Colonic mucosa (tissue), 4 donors: ENCODE measurements at places on chromosomes 12 and 14. TPM values are rescaled to one million over a fixed set of nuclear protein-coding genes. Genes with fewer than 3 reads are reported as not detected.

The CLEC4D gene
- 0.16 TPM for total RNA-seq

The PKP2 gene
- 130 TPM for total RNA-seq

The BBS10 gene
- 3.2 TPM for total RNA-seq

The TMEM132C gene
- 0.25 TPM for total RNA-seq

The PTPRR gene
- 43.8 TPM for total RNA-seq

The KLHL33 gene
- 0.05 TPM for total RNA-seq

The FGD6 gene
- 9.8 TPM for total RNA-seq

The DACT1 gene
- total RNA-seq, result 1.5 TPM

The SLC16A7 gene
- 9.5 TPM for total RNA-seq

The FGF23 gene
- total RNA-seq, result not detected

The SLC10A1 gene
- total RNA-seq, result not detected

The PUS7L gene
- total RNA-seq, result 12.9 TPM

The OTX2 gene
- total RNA-seq, result not detected

The NOXRED1 gene
- 0.35 TPM for total RNA-seq

The WNT5B gene
- total RNA-seq, result 5.9 TPM

The PRH1 gene
- total RNA-seq, result 12.3 TPM
